Hematopoietic multipotent progenitor cell treated with erythropoietin and hydrocortisone succinate and interleukin-3 and kit ligand, for 8 days (in vitro differentiated cells): ENCODE measurements at places on chromosomes 2 and 18.

DNA sequence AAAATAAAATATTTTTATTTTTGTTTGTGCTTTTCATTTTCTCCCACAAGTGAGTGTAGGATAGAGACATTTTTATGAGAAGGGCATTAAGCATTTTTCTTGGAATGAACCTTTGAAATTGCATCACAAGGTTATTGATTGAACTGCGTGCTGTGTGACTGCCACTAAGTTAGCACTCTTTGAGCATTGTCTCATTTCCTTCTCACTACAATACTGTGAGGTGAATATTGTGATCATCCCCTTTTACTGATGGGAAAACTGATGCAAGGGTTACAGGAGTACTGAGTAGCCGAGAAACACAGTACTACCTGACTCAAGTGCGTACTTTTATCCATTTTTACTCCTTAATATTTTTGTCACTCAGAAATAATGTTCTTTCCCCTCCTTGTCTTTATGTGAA, 2.0 kb downstream of the NBEAL1 start:
- no peak for DNase-seq

DNA sequence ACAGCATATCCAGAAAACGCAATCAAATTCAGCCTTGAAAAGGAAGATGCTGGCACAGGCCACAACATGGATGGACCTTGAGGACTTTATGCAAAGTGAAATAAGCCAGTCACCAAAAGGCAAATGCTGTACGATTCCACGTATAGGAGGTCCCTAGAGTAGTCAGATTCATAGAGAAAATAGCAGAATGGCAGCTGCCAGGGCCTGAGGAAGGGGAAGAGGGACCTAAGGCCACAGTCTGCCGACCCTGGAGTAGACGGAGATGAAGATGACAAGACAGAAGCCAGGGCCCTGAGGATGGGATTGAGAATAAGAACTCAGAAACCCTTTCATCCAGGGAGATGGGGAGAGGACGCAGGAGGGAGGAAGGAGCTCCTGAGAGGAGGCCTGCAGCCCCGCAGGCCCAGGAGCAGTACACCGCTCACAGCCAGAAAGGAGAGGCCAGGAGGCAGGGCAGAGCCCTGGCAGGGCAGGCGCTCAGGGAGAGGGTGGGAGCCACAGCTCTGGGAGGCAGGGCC, 8.1 kb upstream of the MTERF4 start:
- DNase-seq: no peak

- peak; percentile 75 for DNase-seq
Measured at GRCh38 chr18:11387880-11388279, 221.5 kb upstream of the SLC35G4 start.

DNA sequence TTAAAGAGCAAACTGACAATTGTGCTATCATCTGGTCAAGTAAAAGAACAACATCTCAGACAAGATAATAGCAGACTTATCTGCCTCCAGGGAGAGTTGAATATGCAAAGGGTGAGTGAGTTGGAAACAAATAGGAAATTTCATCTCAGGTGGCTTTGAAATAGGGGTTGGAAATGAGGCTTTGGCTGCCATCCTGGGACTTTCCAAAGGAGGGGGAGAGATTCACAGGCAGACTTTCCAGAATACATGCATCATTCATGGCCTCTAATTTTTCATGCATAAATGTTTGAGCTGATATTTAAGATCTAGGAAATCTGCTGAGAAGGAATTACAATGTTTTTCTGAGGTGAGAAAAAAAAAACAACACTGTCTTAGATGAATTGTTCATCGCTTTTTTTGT, 300.5 kb downstream of the ALK start:
- DNase-seq: no peak

DNA sequence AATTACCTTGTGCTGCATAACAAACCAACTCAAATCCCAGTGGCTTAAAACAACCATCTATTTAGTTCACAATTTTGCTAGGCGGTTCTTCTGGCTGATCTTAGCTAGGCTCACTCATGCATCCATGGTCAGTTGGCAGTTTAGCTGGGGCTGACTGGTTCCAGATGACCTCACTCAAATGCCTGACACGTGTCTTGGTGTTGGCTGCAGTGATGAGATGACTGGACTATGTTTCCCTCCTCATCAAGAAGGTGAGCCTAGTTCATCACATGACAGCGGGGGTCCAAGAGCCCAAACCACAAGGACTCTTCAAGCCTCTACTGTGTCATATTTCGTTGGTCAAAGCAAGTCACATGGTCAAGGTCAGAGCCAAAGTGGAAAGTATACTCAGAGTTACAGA, 42.7 kb upstream of the ACTR3 start:
- no peak for DNase-seq

- DNase-seq: no peak
Measured at GRCh38 chr2:120915670-120916069, 180.0 kb downstream of the GLI2 start.

GRCh38 chr18:8626414-8627106, 17.3 kb downstream of the RAB12 start:
- DNase-seq: no peak

GRCh38 chr2:191847764-191848163, 876 bp upstream of the CAVIN2 start:
- no peak for DNase-seq

DNA sequence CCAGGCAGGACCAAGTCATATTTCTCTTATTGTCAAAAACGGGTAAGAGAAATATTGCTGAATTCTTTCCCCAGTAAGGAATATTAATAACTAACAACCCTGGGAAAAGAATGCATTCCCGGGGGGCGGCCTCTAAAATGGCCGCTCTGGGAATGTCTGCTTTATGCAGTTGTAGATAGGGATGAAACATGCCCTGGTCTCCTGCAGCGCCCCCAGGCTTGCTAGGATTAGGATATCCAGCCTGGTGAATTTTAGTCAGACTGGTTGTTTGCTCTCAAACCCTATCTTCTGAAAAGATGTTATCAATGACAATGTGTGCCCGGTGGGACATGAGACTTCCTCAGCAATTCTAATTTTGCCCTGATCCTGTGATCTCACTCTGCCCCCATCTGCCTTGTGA, 448.1 kb downstream of the PTH2R start:
- DNase-seq: no peak

DNA sequence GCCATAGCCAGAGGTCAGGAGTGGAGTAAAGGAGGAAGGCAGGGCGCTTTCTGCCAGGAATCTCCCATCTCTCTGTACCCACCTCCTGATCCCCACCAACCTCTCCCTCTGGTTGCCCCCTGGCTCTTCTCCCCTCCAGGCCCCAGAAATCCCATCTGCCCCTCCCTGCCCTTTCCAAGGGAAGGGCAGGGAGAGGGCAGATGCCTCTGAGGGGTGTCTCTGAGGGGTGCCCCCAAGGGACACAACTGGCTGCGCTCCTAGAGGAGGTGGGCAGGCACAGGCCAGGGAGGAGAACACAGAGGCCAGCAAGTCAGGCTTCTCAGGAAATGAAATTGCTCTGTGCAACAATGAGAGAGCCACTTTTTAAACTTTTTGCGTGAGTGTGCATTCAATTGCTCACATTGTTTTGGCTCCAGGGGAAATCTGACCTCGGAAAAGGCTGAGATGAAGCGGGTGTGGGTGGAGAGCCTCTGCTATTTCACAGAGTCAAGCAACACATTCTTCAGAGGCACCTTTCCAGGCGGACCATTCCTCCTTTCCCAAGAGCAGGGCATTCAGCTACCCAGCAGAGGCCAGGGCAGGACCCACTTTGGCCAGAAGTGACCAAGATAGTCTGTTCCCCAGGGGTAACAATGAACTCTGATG, 125.5 kb downstream of the SMAD7 start:
- DNase-seq: no peak

DNA sequence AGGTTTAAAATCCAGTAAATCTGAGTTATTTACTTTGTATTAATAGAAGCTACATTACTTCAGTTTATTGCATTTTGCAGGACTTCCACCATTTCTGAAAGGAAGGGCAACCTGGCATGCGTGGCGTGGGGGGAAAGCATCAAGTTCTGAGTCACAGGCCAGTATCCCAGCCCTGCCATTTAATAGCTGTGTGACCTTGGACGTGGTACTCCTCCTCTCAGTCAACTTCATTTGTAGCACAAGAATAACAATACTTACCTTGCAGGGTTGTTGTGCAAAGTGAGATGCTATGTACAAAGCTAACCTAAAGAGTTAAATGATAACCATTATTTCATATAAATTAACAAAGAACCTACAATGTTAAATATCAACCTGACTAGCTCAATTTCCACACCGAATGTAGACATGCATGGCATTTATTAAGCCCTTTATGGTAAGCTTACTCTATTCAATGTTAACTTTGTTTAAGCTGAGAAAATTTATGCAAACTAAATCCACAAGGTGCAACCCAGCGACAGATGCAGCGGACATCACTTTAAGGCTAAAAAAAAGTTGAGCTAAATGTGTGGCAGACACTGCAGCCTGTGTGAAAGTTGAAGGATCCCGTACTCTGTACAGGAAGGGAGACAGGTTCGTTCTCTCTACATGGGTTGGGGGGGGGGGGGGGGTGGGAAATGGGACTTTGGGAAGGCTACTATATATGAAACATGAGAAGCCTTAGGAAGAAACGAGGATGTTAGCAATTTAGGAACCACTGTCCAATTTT, 17.2 kb upstream of the STPG4 start:
- DNase-seq: no peak

- DNase-seq: peak; percentile 52
Measured at GRCh38 chr2:37156071-37156856, 516 bp downstream of the EIF2AK2 start.

DNA sequence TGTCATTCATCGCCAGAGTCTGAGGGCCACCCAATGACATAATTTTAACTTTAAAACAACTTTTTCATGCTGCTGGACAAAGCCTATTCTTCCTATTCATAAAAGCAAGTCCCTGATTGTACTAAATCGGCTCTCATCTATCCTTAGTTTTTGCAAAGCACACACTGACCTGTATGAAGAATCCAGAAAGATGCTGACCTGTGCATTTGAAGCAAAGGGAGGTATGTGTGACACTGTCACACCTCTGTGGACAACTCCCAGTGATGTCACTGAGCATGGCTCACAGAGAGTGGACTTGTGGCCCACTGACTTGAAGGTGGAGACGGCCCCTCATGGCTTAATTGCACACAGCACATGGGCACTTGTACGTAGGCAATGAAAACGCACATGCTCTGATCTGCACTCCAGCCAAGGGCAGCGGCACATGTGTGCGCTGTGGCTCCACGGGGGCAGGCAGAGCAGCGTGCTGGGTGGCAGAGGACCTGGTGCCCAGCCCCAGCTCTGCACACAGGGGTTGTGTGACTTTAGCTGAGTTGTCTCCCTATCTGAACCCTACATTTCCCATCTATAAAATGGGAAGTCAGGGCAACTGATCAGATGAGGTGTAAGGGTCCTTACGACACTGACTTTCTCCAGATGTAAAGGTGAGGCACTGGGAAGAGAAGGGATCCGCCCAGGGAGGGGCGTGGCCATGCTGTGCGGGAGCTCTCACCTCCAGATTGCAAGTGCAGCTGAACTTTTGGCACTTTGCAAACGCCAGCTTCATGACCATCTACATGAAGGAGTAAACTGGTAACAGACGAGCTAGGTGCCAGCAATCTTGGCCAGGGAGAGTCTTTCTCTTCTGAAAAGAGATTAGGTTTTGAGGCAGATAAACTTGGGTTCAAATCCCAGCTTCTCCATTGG, 14.3 kb upstream of the ODC1 start:
- no peak for DNase-seq

DNA sequence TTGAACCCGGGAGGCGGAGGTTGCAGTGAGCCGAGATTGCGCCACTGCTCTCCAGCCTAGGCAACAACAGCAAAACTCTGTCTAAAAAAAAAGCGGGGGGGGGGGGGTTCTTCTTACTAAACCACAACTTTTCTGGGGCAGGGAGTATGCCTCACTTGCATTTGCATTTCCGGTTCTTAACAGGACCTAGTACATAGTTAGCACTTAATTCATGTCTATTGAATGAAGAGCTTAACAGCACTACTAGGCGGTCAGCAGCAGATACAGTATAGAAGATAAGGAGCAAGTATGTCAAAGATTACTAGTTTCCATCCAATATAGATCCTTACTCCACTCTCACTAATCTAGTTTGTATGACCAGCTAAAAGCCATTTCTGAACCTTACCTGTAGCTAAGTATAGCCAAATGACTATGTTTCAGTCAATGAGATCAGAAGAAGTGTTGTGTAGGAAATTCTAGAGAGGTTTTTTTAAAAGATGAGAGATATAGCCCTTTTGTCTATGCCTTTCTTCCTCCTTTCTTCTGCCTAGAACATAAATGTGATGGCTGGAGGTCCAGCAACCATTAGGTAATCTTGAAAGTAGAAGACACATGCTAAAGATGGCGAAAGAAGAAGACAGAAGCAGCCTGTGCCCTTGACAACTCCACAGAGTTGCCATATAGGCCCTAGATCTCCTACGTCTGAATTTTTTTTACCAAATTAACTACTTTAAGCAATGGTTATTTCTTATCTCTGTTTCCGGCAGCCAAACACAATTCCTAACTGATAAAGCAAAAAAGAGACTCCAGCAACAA, 11.3 kb downstream of the HYCC2 start:
- DNase-seq: peak; percentile 64

GRCh38 chr2:238261718-238262375, 22.0 kb upstream of the HES6 start:
- no peak for DNase-seq

GRCh38 chr2:174764280-174765255, at the start of gene CHRNA1:
Gene CHRNA1 (minus strand): TSS chr2:174764472. CDS start chr2:174764394, 78 bp downstream.
- no peak for DNase-seq

GRCh38 chr2:219331560-219332213, 857 bp downstream of the RESP18 start:
- DNase-seq: peak; percentile 16

- no peak for DNase-seq
Measured at GRCh38 chr2:207334624-207335371, 169.1 kb upstream of the KLF7 start.

DNA sequence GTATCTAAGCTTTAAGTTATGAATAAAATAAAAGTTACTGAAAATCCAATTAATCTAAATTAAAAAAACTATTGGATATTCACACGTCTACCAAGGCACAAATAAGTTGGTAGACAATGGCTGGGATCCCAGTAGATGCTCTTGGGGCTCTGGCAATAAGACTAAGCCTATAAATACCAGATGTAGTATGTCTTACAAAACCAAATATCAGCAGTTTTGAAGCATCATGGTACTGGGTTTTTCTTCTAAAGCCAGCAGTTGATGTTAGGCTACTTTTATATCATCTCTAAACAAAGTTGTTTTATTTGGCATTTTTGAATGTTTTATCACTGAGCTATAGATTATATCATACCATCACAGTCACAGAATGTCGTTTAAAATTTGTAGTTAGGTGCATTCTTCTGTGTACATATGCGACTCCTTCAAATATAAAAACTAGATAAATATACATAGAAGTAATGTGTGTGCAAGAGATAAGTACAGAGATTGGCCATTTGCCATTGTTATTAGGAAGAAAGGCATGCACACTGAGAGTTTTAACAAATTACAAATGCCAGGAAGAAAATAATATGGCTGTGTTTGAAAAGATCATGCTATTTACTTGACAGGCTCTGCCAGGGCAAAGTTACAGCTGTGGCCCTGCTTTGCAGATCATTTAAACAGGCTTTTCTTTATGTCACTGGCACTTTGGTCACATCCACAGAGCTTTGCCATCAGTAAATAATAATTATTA, 21.6 kb upstream of the TMEM17 start:
- DNase-seq: peak; percentile 83

DNA sequence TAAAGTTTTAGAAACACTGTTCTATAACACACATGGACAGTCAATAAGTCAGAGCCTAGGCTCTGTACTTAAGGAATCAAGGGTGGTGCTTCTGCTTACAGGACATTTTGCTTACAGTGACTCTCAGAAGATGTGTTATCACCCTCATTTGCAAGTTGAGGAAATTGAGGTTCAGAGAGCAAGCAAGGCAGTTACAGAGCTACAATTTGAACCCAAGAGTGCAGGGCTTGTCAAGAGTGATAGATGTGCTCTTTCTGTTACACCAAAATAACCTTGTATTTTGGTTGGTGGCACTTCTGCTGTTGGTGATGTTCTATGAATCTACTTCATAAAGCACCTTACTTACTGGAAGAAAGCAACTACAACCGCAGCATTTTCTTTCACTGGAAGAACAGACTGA, 170.2 kb downstream of the THADA start:
- DNase-seq: peak; percentile 43
